ENCODE measurements at places on chromosomes 16 and 17.
A peak's percentile ranks its signal among the peaks of the same experiment; 100 is the strongest.

DNA sequence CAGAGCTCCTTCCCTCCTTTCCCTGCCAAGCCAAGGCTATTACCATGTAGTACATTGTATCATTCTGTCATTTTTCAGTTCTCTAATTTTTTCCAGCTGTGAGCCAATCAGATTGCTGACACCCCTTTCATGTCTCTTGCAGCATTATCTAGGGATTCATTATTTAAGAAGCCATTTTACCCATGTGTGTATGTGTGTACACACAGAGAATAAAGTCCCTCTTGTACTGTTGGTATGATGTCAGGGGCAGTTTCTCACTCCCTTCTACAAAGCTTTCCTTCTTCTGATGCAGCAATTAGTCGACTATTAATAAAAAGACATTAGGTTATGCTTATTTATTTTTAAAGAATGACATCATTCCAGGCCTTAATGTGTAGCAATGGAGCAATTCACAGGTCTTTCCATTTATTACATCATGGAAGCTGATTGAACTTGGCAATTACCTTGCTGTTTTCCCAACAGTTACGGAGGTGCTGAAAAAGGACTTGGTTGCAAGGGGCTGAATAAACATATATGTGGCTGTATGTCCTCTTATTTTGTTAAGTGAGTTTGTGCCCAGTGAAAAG lies 159.4 kb upstream of the HS3ST3A1 start:
- DNase-seq, result no peak

- peak; percentile 71 for DNase-seq
Observed at GRCh38 chr16:2482708-2483534, 8.0 kb downstream of the TBC1D24 start.

GRCh38 chr16:89958068-89958467 lies 9.5 kb downstream of the DEF8 start:
- peak; percentile 42 for DNase-seq

DNA sequence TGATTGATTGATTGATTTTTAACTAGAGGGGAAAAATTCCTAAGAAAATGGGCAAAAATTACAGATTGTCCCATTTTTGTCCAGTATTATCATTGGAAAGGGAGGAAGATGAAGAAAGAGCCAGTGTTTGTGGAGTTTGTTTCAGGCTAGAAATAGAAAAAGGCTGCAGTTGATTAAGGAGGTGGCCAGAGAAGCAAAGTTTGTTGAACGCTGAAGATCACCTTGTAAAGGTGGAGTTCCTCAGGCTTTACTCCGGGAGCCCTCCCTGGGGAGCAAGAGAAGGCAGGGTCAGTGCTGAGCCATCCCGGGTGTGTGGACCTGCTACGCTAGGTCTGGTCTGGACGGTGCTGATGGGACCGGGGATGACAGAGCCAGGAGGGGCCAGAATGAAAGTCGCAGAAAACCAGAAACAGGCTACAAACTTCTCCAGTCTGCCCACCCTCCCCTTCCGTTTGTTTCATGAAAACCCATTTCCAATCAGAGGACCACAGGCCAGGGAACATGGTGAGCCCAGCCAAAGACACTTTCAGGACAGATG lies 222.6 kb upstream of the FOXF1 start:
- no peak for DNase-seq

DNA sequence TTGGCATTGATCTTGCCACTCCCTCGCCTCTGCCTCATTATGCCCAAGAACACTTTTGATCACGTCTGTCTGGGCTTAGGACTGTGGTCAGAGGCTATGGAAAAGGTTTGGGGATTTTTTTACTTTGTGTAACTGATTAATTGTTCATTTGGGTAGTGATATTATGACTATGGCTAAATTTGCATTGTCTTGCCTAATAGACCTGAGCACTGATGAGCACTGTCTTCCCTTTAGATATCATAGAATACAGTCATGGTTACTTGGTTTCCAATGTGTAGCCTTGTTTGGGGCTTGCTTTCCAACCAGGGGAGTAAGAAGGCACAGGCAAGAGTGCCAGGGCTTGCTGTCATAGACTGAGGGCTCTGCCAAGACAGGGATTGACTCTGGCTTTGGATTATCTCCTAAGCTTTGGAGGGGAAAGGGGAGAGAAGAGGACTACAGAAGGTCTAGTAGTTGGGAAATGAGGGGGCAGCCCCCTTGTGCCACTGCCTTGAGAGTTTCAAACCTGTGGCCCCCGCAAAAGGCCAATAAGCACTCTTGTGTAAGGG lies 13.7 kb downstream of the LIMD2 start:
- no peak for DNase-seq

Data from cardiac muscle cell (in vitro differentiated cells and primary cell).